ENCODE measurements at places on chromosomes 7 and 10. TPM values are rescaled to one million over a fixed set of nuclear protein-coding genes. Genes with fewer than 3 reads are reported as not detected.

- H3K27me3 ChIP-seq, result no peaks in the 10 kb centered on the region
- peaks cover 3% of the 10 kb centered on the region for H3K4me1 ChIP-seq
- H3K36me3 ChIP-seq, result no peaks in the 10 kb centered on the region
- H3K4me3 ChIP-seq, result no peak overlapping the region
These were observed 41.2 kb upstream of the COBL start for GRCh38 chr7:51357821-51358220.

DNA sequence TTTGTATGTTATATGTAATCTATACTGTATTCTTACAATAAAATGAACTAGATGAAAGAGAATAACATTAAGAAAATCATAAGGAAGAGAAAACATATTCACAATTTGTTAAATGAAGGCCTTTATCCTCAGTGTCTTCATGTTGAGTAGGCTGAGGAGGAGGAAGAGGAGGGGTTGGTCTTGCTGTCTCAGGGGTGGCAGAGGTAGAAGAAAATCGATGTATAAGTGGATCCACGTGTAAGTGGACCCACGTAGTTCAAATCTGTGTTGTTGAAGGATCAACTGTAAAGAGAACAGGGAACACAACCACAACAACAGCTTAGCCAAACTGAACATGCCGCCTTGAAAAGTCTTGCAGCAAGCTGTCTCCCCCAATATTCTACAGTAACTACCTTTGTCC lies 161.6 kb upstream of the NRP1 start:
- H3K4me1 ChIP-seq, result no peaks in the 10 kb centered on the region
- no peak for DNase-seq
- no peaks in the 10 kb centered on the region for H3K36me3 ChIP-seq
- no peaks in the 10 kb centered on the region for H3K27me3 ChIP-seq
- H3K27ac ChIP-seq, result no peak overlapping the region

DNA sequence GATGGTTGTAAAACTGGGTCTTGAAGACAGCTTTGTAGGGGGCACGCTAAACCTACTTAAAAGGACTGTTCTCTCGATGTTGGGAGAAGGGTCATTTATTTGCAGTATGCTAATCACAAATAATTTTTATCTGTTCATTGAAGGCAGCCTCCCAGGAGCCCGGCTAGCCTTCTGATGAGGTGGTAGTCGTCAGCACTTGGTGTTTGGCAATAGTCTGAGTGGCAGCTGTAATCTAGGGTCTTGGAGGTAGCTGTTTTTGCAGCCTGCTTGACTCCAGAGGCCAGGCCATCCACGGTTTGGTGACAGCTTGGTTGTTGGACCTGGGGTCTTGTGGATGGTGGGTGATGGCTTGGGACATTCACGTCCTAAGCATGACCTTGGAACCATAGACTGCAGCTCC lies 2.2 kb downstream of the GTF2IRD1 start:
- no peak overlapping the region for H3K4me3 ChIP-seq
- peaks cover 11% of the 10 kb centered on the region for H3K36me3 ChIP-seq
- peaks cover 35% of the 10 kb centered on the region for H3K4me1 ChIP-seq
- H3K27ac ChIP-seq, result peak overlapping the region; percentile 84
- no peak for DNase-seq

GRCh38 chr10:59877191-59877671 lies 29.1 kb downstream of the CCDC6 start:
- H3K4me1 ChIP-seq, result no peaks in the 10 kb centered on the region
- no peaks in the 10 kb centered on the region for H3K36me3 ChIP-seq
- H3K27me3 ChIP-seq, result no peaks in the 10 kb centered on the region
- DNase-seq, result no peak
- H3K27ac ChIP-seq, result no peak overlapping the region

GRCh38 chr10:104119996-104120395 lies 2.0 kb upstream of the SFR1 start:
- H3K4me1 ChIP-seq, result peaks cover 4% of the 10 kb centered on the region
- no peak for DNase-seq
- peaks cover 3% of the 10 kb centered on the region for H3K27me3 ChIP-seq
- no peak overlapping the region for H3K27ac ChIP-seq
- H3K4me3 ChIP-seq, result no peak overlapping the region

- no peak overlapping the region for H3K27ac ChIP-seq
- DNase-seq, result no peak
- H3K4me3 ChIP-seq, result no peak overlapping the region
- H3K27me3 ChIP-seq, result no peaks in the 10 kb centered on the region
- H3K4me1 ChIP-seq, result peaks cover 26% of the 10 kb centered on the region
These were observed 53.1 kb downstream of the PRKAG2 start for GRCh38 chr7:151823566-151824372.

- no peaks in the 10 kb centered on the region for H3K27me3 ChIP-seq
- no peaks in the 10 kb centered on the region for H3K36me3 ChIP-seq
- no peaks in the 10 kb centered on the region for H3K4me1 ChIP-seq
- no peak overlapping the region for H3K27ac ChIP-seq
These were observed 118.1 kb downstream of the MYOF start for GRCh38 chr10:93363891-93364648.

GRCh38 chr10:84405662-84406061 lies 77.3 kb downstream of the CCSER2 start:
- DNase-seq, result no peak
- no peak overlapping the region for H3K4me3 ChIP-seq
- H3K27ac ChIP-seq, result no peak overlapping the region
- H3K4me1 ChIP-seq, result no peaks in the 10 kb centered on the region
- no peaks in the 10 kb centered on the region for H3K27me3 ChIP-seq

DNA sequence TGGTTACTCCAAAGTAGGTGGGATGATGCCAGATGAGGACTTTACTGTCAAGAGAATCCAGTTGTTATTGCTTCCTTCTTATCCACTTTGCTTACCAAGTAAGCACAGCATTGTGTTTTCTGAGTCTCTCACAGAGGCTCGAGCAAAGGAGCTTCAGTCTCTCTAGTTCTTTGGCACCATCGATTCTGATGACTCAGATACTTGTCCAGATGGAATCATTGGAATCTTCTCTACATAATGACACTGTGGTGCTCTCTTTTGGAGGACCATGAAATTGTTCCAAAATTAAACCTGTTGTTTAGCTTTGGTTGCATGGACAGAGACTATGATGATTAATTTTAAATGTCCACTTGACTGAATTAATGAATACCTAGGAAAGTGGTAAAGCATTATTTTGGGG lies 132.6 kb downstream of the NXPH1 start:
- H3K4me3 ChIP-seq, result no peak overlapping the region
- DNase-seq, result no peak
- no peaks in the 10 kb centered on the region for H3K4me1 ChIP-seq
- H3K27ac ChIP-seq, result no peak overlapping the region
- H3K36me3 ChIP-seq, result no peaks in the 10 kb centered on the region

- H3K27ac ChIP-seq, result no peak overlapping the region
- no peaks in the 10 kb centered on the region for H3K36me3 ChIP-seq
- DNase-seq, result peak; percentile 94
These were observed 56.7 kb downstream of the IDE start for GRCh38 chr10:92517034-92517655.

GRCh38 chr10:107899502-107900062 lies 735.1 kb upstream of the SORCS1 start:
- no peak for DNase-seq
- no peaks in the 10 kb centered on the region for H3K4me1 ChIP-seq
- no peak overlapping the region for H3K27ac ChIP-seq
- H3K36me3 ChIP-seq, result no peaks in the 10 kb centered on the region
- no peaks in the 10 kb centered on the region for H3K27me3 ChIP-seq
- no peak overlapping the region for H3K4me3 ChIP-seq

- no peaks in the 10 kb centered on the region for H3K36me3 ChIP-seq
- peak; percentile 71 for DNase-seq
- H3K4me1 ChIP-seq, result no peaks in the 10 kb centered on the region
- H3K27me3 ChIP-seq, result no peaks in the 10 kb centered on the region
These were observed 58.4 kb upstream of the MYO3A start for GRCh38 chr10:25875556-25876165.

LRMDA gene
- total RNA-seq, result 5.6 TPM

AGR2 gene
- total RNA-seq, result 10.1 TPM

CELF2 gene
- total RNA-seq, result 43.3 TPM

SPOCK2 gene
- total RNA-seq, result 79.7 TPM

AASS gene
- 51.1 TPM for total RNA-seq

NACAD gene
- 14.1 TPM for total RNA-seq

PALD1 gene
- total RNA-seq, result 10.0 TPM

ACSM6 gene
- total RNA-seq, result not detected

STRIP2 gene
- 16.0 TPM for total RNA-seq

NCF1 gene
- total RNA-seq, result 2.8 TPM

LEP gene
- 0.06 TPM for total RNA-seq
